ENCODE measurements at places on chromosomes 5 and 9. TPM values are rescaled to one million over a fixed set of nuclear protein-coding genes. Genes with fewer than 3 reads are reported as not detected.

The IFNA13 gene
- not detected for total RNA-seq

The PCDHGA3 gene
- not detected for total RNA-seq

The DOK3 gene
- 2.7 TPM for total RNA-seq

The OCLN gene
- total RNA-seq = 14.8 TPM

The FRMPD1 gene
- total RNA-seq = 0.05 TPM

Measured in A549 treated with Hydrocortisone at 1 μM for 4 hours (cell line).